CD8-positive, alpha-beta memory T cell (primary cell): ENCODE measurements at places on chromosomes 5 and 9.
A peak's percentile ranks its signal among the peaks of the same experiment; 100 is the strongest.

DNA sequence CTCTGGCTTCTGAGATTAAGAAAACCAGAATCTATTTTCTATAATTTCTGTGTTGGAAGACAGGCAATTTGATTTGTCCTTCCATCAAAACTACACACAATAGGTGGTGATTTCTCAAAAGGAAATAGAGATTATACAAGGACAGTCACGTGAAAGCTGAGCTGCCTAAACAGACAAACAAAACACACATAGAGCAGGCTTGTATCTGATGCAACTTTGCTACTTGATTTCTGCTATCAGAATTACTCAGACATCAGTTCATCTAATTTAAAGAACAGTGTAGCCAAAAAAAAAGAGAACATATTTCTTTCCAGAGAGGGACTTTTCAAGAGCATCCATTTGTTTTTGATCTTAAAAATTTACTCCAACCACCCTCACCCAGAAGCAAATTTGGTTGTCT, 2128.3 kb upstream of the C9orf72 start:
- H3K4me3 ChIP-seq = no peak overlapping the region
- no peak overlapping the region for H3K27ac ChIP-seq
- no peak for DNase-seq

DNA sequence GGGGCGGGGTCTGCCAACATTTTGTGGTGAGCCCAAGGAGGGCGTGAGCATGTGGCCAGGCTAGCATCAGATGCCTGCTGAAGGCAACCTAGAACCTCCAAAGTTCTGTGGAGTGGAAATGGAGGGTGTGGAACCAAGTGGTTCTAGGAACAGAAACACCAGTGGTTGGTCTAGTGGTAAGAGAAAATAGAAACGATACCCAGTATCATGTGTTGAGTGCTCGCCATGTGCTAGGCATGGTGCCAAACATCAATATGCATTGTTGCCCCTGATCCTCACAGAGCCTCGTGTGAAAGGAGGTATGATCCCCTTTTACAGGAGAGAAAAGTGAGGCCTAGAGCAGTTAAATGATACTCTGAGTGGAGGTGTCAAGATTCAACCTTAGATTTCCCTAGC, 31.5 kb upstream of the MVB12B start:
- no peak overlapping the region for H3K27ac ChIP-seq
- no peaks in the 10 kb centered on the region for H3K36me3 ChIP-seq
- H3K4me3 ChIP-seq = no peak overlapping the region
- no peaks in the 10 kb centered on the region for H3K4me1 ChIP-seq
- DNase-seq = no peak

- peaks cover 12% of the 10 kb centered on the region for H3K4me1 ChIP-seq
- DNase-seq = peak; percentile 47
- H3K27ac ChIP-seq = peak within 1 kb of the TSS; percentile 77
Measured at GRCh38 chr9:100426530-100427365, at the start of gene MSANTD3. MSANTD3 (plus strand) TSS chr9:100427143; CDS start chr9:100441939, 14,796 bp downstream.

- H3K4me1 ChIP-seq = no peaks in the 10 kb centered on the region
- no peak for DNase-seq
- no peak overlapping the region for H3K27ac ChIP-seq
- peaks cover 39% of the 10 kb centered on the region for H3K36me3 ChIP-seq
- no peaks in the 10 kb centered on the region for H3K27me3 ChIP-seq
Measured at GRCh38 chr9:2086971-2087370, 71.8 kb downstream of the SMARCA2 start.

DNA sequence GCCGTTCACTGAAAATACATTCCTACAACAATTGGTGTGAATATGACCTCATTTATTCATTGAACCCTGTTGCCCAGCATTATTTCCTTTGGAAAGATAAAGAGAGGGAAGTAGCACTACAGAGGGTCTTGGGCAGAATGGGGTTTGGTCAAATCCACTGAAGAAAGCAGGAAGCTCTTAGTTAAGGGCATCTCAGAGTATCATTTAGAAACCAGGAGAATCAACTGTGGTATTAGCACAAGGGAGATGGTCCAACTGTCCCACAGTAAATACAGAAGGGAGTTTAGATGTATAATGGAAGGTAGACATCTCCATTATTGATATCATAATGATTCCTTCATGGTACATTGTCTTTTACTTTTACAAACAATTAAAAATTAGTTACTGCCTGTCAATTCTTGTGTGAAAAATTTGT, 47.1 kb downstream of the LIX1 start:
- no peaks in the 10 kb centered on the region for H3K27me3 ChIP-seq
- no peak for DNase-seq
- H3K4me1 ChIP-seq = no peaks in the 10 kb centered on the region
- no peaks in the 10 kb centered on the region for H3K36me3 ChIP-seq
- no peak overlapping the region for H3K4me3 ChIP-seq

DNA sequence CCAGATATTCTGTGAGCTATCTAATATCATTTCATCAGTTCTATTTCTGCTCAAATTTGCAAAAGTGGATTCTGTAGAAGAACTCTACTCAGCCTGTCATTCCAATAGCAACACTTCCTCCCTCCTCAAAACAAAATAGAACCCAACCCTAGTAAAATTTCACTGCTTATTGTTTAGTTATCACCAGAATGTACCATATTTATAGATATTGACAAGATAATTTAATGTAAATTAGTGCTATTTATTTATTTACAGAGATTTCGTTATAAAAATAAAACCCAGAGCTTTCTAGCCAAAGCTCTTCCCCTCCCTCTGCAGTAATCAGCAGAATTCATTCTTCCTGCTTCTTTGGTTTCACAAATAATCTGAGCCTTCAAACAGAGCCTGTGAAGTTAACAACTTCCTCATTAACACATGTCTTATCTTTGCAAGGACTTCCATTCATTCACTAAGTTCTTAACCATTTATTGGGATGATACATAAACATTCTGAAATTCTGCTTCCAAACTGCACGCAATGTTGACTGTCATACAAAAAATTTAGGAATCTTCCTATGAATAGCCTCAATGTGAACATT, 73.7 kb upstream of the PJA2 start:
- no peaks in the 10 kb centered on the region for H3K36me3 ChIP-seq
- no peak overlapping the region for H3K27ac ChIP-seq
- no peaks in the 10 kb centered on the region for H3K27me3 ChIP-seq
- DNase-seq = no peak

GRCh38 chr9:110048976-110049698, 158.8 kb downstream of the C9orf152 start:
- H3K27me3 ChIP-seq = peaks cover 2% of the 10 kb centered on the region
- no peak overlapping the region for H3K27ac ChIP-seq
- H3K36me3 ChIP-seq = no peaks in the 10 kb centered on the region
- H3K4me3 ChIP-seq = peak overlapping the region; percentile 83

DNA sequence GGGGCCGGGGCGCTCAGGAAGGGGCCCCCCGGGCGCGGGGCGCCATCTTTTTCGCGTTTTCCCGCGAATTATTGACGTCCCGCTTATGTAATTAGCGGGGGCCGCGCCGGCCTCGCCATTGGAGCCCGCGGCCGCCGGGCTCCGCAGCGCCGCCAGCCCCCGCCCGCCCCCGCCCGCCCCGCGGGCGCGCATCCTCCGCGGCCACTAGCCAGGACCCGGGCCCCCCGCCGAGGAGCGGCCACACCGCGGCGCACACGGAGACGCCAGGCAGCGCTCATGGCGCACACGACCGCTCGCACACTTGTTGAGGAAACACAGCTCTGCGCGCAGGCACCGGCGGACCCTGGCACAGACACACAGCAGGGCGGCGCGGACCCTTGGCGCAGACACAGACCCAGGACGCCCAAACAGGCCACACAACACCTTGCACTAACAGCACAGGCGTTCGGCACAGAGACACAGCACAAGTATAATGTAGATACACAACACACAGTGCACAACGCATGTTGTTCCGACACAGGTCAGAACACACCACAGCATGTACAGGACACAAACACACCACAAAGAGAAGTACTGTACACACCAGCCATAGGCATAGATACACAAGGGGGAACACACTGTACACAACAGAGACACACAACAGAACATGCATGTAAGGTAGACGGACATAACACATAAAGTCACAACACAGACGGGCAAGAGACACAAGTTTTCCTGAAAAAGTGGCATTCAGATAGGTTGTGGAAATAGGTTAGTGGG, 467 bp upstream of the PHF19 start:
- peaks cover 59% of the 10 kb centered on the region for H3K4me1 ChIP-seq
- H3K27me3 ChIP-seq = no peaks in the 10 kb centered on the region
- peak overlapping the region; percentile 79 for H3K4me3 ChIP-seq

DNA sequence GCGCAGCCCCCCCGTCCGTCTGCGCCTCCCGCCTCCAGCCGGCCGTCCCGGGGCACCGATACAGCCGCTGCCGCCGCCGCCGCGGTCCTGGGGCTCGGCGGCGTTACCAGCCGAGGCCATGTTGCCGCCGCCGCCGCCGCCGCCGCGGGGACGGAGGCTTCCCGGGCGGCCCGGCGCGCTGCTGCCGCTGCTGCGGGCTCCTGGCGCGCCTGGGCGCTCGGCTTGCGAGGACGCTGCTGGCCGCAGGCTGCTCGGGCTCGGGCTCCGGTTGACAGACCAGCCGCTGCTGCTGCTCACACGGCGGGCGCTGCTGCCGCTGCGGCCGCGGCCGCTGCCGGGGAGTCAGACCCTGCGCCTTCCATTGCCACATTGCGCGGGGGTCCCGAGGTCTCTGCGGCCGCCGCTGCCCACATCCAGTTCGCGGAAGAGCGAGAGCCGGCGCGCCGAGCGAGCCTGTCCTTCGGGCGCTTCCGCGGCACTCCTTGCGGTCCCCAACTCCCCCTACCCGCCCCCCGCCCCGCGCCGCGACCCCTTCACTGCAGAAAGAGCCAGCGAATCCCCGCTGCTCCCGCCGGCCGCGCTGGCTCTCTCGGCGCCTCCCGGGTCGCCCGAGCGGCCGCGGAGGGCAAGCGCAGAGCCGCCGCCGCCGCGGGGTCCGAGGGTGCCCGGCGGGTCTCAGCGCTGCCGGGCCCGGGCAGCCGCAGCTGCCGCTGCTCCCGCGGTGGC, 8.4 kb downstream of the PTCH1 start:
- peak overlapping the region; percentile 84 for H3K4me3 ChIP-seq
- H3K36me3 ChIP-seq = no peaks in the 10 kb centered on the region
- H3K27ac ChIP-seq = peak overlapping the region; percentile 66
- H3K4me1 ChIP-seq = peaks cover 33% of the 10 kb centered on the region
- DNase-seq = no peak

DNA sequence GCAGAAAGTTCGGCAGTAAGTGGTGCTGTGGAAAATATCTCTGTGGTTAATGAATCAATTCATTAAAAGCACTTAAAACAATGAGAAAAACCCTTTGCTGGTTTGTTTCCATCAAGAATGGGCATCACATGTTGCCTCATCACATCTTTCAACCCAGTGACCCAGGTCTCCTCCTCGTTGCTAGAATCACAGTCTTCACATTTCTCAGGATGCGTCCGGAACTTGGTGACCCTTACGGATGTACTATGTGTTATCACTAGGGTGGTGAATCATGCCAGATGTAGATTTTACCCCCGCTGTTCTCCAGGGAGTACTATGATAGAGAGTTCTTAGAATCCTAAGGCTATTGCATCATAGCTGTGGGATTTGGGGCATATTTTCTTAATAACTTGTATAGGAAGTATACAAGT, 217.9 kb upstream of the KLF4 start:
- H3K4me1 ChIP-seq = no peaks in the 10 kb centered on the region
- H3K27me3 ChIP-seq = no peaks in the 10 kb centered on the region
- no peak overlapping the region for H3K4me3 ChIP-seq
